ENCODE measurements at places on chromosomes 7 and 10. TPM values are rescaled to one million over a fixed set of nuclear protein-coding genes. Genes with fewer than 3 reads are reported as not detected.
A peak's percentile ranks its signal among the peaks of the same experiment; 100 is the strongest.

GRCh38 chr10:119817991-119818888, 54.4 kb downstream of the MCMBP start:
- DNase-seq = peak; percentile 69

DNA sequence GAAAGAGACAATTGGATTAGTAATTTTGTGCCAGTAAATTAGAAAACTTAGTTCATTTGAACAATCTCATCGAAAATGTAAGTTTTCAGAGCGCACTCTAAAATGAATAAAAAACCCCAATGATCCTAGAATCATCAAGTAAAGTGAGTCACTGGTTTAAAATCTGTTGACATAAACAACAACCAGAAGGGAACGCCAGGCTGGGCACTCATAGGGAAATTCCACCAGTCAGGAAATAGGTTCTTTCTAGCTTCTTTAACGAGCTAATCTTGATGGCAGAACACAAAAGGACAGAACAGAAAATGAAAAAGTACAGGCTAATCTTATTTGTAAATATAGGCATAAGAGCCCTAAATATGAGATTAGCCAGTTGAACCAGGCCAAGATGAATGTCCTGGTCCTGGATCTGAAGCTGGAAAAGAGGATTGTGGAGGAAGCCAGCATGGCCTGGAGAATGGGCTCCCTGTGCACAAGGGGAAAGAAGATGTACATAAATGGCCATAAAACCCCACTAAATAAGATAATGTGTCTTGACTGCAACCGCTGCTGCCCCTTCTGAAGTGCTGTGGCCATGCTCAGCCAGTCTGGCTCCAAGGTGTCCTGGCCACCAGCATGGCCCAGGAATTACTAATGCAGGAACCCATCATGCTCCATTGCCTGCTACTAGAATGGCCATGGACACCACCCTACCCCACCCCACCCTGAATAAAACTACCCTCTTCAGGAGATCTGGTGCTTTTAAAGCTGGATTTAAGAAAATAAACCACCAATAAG, 114.0 kb downstream of the WDFY4 start:
- DNase-seq = no peak

GRCh38 chr7:78787854-78788253, 665.6 kb downstream of the MAGI2 start:
- no peak for DNase-seq

DNA sequence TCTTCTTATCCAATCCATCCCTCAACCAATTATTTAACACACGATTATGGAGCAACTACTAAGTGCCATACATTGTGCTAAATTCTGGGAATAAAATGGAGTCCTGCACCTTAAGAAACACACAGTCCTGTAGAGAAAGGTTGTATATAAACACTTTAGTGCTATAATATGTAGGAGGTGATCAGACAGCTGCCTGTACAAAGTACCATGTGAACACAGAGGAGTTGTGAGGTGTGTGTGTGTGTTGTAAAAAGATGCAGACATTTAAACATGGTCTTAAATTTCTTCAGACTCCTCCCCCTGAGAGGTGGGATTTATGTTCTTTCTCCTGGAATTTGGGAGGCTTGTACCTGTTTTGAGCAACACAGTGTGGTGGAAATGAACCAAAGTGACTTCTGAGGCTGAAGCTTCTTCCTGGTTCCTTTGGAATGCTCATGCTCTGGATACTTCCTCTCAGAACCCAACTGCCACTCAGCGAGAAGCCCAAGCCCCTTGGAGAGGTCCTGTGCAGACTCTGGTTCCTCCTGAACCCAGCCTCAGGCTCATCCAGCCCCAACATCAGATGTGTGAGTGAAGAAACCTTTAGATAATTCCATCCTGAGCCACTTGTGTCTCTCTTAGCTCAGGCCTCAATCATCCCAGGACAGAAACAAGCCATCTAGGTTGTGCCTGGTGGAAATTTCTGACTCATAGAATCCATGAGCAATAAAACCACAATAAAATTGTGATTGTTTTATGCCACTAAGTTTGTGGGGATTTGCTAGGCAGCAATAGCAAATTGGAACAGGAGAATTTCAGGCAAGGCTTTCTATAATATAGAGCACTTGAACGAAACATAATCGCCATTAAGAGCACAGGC, 161.2 kb upstream of the FAM3C start:
- no peak for DNase-seq

- DNase-seq = no peak
Measured at GRCh38 chr10:88608052-88608732, 21.6 kb downstream of the LIPJ start.

GRCh38 chr7:3103614-3104398, 60.1 kb upstream of the CARD11 start:
- DNase-seq = no peak

DNA sequence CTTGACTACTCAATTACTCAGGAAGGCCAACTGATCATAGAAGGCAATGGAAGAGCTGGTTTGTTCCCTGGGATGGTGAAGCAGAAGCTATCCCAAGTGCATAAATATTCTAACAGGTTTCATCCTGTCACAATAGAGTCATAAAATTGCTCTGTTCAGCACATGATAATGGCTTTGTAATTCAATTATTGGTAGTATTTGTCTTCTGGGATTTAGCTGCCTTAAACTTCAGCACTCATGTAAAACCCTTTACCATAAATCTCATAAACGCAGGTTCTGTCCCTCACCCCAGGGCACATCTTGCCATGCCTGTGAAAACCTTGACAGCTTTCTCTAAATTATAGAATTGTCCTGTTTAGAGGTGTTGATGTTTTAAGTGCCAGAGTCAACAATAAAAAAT, 417.6 kb downstream of the SORCS1 start:
- no peak for DNase-seq

- DNase-seq = no peak
Measured at GRCh38 chr7:12646139-12646538, 41.3 kb upstream of the ARL4A start.

- no peak for DNase-seq
Measured at GRCh38 chr10:127349737-127350136, 153.3 kb upstream of the INSYN2A start.

- DNase-seq = no peak
Measured at GRCh38 chr10:59678884-59679301, 30.8 kb downstream of the SLC16A9 start.

GRCh38 chr7:94354953-94355352, 39.7 kb upstream of the COL1A2 start:
- DNase-seq = no peak

DNA sequence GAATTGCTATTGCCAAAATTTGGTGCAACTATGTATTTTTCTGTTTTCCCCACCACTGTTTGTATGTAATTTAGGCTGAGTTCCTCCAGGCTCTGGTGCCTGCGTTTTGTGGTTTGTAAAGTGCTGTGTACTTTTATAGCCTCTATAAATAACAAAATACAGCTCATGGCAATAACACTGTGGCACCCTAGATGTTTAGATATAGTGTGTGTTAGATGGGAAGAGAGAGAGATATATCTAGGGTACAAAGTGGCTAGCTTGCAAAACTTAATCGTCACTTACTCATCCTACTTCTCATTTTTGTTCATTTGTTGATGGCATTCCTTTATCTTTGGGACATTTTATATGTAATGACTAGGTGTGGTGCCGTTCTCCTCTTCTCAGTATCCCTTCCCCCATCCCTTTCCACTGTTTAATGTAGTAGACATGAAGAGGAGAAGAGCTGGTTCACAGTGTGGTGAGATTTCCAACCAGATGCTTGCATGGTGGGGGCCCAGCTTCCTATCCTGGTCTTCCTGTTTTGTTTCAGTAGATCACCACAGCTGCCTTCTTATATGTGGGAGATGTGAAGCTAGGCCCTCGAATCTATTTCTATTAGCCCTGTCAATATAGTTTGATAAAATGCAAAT, 115.0 kb downstream of the SND1 start:
- no peak for DNase-seq

DNA sequence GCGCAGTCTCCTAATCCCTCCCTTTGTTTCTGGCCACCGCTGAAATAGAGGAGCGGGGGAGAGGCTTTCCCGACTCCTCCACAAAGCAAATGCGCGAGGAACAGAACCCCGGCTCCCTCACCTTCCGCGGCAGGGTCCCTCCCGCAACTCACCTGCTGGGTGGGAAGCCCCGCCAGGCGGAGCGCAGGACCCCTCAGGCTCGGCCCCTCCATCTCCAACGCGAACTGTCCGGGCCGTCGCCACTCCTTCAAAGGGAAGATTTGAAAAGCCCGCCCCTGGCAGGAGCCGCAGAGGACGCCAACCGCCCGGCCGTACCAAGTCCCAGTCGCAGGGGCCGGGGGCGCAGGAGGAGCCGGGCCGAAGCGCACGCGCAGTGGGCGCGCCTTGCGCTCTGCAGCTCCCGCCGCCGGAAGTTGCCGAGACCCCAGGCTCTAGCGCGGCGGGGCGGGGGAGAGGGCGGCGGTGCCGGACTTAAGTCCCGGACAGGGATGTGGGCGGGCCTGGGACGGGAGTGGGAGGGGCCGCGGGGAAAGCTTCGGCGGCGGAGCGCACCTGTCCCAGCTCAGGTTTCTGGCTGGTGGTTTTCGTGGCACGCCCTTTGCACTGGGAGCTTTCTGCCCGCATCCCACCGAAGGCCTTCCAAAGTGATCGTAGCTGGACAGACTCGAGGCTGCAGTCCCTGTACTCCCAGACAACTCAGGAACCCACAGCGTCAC, at the start of gene RTKN2:
TSS of gene RTKN2 (minus strand) at position 446 of the 716 bp plus-strand sequence. CDS start at position 212, 234 bp downstream.
- DNase-seq = peak; percentile 80

DNA sequence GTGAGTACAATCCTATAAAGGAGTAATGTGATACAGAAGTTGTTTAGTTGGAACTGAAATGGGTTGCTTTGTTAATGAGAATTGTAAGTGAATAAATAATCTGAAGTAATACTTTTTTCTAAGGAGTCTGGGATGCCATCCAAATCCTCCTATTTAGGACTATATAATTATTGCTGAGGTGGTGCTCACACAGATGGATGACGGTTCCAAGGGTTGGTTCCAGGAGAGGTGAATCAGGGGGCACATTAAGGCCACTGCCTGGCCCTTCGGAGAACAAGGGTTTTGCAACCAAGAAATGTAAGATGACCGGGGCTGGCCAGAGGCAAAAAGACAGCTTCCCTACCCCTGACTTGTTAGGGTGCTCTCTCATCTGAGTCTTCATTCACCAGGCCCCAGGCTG, 352.7 kb downstream of the PHTF2 start:
- DNase-seq = no peak

- DNase-seq = no peak
Measured at GRCh38 chr7:110645060-110645459, 445.9 kb upstream of the LRRN3 start.

GRCh38 chr7:32043688-32044087, 26.5 kb downstream of the PDE1C start:
- DNase-seq = no peak

GRCh38 chr10:58887474-58887873, 289.0 kb upstream of the PHYHIPL start:
- no peak for DNase-seq

GRCh38 chr7:116582806-116583444, 58.1 kb downstream of the CAV1 start:
- DNase-seq = no peak

DNA sequence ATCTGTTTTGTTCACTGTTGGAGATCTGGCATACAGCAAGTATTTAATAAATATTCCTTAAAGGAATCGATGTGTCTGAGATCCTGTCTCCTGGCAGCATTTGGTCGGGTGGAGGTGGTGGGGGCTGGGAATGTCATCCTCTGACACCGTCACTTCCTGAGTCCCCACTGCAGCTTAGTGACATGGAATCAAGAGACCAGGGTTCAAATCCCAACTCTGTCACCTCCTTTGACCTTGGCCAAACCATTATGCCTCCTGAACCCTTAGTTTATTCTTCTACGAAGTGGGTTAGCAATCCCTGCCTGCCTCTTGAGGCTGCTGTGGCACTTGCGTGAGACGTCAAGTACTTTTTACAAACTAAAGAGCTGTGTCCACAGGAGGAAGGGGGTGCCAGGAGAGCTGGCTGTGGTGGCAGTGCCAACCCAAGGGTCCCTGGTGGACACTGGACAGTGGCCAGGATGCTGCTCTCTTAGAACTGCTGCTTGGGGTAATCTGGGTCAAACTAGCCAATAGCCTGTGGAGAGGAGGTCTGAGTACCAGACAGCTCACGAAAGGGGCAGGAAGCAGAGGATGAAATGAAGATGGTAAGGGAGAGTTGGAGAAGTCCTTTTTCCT, 8.0 kb upstream of the ZMIZ1 start:
- DNase-seq = no peak

- no peak for DNase-seq
Measured at GRCh38 chr10:6701289-6701688, 121.2 kb upstream of the PRKCQ start.

- no peak for DNase-seq
Measured at GRCh38 chr10:32155075-32155516, 98.9 kb upstream of the KIF5B start.

DNA sequence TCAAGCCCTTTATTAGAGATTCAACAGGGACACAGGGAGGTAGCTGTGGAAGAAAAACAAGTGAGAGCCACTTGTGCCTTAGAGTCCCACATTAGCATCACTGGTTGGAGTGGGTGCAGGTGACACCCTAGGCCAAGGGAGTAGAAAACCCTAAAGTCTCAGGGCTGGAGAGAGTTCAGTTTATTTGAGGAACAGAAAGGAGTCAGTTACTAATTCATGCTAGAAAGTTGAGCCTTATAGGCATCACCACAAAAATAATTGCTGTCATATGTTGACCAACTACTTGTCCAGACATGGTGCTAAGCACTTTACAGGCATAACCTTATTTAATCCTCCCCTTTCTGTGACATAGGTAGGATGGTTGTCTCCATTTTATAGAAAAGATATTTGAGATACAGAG, 20.9 kb upstream of the ACSL5 start:
- no peak for DNase-seq

GRCh38 chr10:78961760-78962159, 107.0 kb upstream of the ZMIZ1 start:
- DNase-seq = no peak

DNA sequence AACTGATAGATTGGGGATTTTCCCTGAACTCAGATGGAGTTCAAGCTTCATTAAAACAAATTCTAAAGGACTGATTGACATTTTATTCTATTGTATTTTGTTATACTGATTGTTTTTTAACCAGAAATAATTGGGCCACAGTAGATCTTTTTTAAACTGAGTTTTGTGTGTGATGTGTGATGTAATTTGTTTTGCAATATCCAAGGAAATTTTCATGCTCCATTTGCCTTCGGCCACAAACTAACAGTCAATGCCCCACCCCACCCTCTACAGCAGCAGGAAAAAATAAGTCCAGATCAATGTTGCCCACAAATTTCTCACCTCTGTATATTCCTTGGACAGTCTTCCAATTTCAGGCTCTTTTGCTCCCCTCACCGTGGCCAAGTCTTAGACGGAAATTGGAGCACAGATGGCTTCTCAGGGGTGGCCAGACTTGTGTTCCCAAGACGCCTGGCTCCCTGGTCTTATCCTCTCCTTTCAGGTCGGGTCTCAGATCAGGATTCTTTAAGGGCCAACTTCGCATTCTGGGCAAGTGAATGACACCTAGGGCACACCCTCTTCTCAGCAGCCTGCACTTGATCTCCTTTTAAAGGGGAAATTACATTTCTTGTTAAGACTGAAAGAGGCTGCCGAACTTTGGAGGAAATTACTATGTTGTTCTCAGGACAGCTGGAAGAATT, at the start of gene SVOPL:
TSS of gene SVOPL (minus strand) at position 506 of the 680 bp plus-strand sequence. CDS start 22,317 bp downstream, outside the sequence.
- DNase-seq = no peak

- DNase-seq = no peak
Measured at GRCh38 chr7:117564627-117565026, 84.8 kb downstream of the CFTR start.

ZMIZ1 gene
- total RNA-seq = 39.8 TPM

LGI1 gene
- not detected for total RNA-seq

SPDYE16 gene
- not detected for total RNA-seq

CRTAC1 gene
- total RNA-seq = 1.9 TPM

PPP2R2D gene
- total RNA-seq = 51.8 TPM

CHCHD1 gene
- total RNA-seq = 25.1 TPM

HOXA11 gene
- not detected for total RNA-seq

GRM3 gene
- total RNA-seq = not detected

MUC3A gene
- under 0.01 TPM for total RNA-seq

MRM2 gene
- total RNA-seq = 18.0 TPM

ANXA8L1 gene
- total RNA-seq = 0.48 TPM

TMEM229A gene
- total RNA-seq = not detected

GTPBP4 gene
- total RNA-seq = 51.2 TPM

All from breast epithelium (tissue), 4 donors.